ENCODE measurements at places on chromosomes 1 and 21.

DNA sequence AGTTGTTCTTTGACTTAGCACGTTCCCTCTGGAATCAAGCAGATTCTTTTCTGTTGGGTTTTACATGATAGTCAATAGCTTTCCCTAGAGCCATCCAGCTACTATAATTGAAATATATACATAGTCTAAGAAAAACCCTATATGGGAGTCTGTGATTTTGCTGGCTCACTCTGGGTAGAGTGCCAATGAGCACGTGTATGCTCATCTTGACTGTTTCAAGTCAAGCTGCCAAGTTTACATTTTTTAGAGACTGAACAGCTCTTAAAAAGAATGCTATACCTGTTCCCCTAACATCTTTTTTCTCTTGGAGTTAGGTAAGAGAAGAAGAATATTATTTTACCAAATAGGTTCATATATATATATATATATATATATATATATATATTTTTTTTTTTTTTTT lies 182.8 kb upstream of the NRIP1 start:
- DNase-seq: no peak

GRCh38 chr1:234730770-234731568 lies 121.0 kb upstream of the IRF2BP2 start:
- DNase-seq: no peak

DNA sequence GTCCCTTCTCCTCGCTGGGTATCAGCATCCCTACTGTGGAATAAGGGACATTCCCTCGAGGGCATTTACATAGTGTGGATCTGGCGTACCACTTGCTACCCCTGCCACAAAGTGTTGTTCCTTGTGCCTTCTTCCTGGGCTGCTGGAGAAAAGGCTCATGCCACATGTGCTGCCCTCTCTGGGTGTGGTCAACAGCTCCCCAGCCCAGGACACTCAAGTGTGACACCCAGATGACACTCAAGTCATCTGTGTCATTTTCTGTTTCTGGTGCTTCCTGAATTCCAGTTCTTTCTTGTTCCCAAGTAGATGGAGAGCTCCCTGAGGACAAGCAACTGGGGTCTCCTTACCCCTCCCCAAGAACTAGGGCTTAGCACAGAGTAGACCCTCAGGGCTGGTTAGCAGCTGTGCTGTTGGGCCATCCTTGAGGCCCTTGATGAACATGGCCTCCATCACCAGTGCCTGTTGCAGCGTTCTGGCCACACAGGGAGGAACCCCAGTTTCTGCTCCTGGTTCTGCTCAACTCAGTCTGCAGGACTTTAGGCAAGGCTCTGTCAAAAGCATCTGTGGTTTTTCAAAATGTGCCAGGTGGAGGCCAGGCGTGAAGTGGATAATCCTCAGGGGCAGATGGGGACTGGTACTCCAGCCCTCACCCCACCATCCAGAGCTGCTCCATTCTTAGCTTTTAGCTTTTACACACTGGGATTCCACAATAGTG lies 49.0 kb upstream of the CLIC4 start:
- DNase-seq: no peak

DNA sequence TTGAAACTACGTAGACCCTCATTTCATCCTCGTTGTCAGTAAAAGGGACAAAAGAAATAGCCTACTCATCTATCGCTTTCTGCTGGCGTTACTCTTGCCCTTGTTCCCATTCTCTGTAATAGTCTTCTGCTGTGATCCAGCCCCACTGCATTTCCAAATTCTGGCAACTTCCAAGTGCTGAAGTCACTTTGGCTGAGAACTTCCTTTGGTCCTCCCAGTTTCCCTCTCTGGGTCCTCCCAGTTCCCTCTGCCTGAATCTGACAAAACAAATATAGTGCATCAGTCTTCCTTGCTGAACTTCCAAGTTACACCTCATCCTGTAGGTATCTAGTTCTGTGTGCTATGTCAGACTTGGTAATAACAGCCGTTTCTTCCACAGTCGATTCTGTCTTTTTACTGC lies 47.0 kb upstream of the PLA2G4A start:
- no peak for DNase-seq

DNA sequence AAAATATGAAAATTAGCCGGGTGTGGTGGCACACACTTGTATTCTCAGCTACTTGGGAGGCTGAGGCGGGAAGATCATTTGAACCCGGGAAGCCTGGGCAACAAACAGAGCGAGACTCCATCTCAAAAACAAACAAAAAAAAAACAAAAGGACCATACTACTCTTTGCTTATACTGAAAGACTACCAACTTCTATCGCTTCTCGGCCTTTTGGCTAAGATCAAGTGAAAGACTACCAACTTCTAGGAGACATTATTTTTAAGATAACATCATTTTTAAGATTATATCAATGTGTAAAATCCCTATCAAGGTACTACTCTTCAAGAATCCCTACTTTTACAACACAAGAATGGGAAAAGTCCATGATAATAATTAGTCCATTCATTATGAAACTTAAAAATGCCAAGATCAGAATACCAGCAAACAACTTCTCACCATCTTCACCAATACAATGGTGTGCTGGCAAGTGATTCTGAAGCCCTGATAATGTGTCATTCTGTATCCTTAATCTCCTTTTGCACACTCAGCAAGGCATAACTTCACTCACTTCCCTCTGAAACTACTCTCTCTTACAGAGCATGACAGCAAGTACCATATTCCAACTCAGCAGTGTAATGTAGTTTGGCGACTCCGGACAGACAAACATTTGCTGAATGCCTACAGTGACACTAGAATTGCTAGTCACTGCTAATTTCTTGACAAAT lies 1.7 kb downstream of the PTP4A2 start:
- no peak for DNase-seq

GRCh38 chr1:175373786-175374623 lies 181.4 kb upstream of the KIAA0040 start:
- DNase-seq: no peak

GRCh38 chr1:98651116-98651632 lies 10.3 kb upstream of the SNX7 start:
- DNase-seq: no peak

DNA sequence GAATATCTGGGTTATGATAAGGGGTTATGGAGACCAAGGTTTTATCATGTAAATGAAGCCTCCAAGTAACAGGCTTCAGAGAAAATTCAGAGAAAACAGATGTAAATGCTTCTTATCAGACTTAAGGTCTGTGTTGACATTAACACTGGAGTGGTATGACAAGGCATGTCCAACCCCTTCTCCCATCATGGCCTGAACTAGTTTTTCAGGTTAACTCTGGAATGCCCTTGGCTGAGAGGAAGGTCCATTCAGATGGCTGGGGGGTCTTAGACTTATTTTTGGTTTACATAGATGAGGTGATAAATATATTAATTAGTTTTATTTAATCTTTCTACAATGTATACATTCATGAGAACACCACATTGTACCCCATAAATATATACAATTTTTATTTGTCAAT lies 399.6 kb downstream of the TBX15 start:
- no peak for DNase-seq

DNA sequence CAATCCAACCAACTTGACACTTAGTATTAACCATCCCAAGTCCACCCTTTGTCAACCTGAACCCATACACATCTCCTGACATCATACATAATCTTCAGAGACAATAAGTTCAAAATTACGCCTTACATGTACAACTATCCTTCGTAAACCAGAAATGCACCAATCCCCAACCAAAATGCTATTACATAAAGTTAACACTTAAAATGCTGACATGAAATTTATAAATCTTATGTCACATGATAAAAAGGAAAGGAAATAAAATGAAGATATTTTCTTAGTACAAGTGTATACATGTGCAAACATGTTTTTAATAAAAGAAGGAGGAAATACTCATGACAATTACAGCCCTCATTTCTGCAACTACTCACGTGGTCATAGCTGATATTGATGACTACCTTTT lies 95.0 kb downstream of the FCRL5 start:
- no peak for DNase-seq

DNA sequence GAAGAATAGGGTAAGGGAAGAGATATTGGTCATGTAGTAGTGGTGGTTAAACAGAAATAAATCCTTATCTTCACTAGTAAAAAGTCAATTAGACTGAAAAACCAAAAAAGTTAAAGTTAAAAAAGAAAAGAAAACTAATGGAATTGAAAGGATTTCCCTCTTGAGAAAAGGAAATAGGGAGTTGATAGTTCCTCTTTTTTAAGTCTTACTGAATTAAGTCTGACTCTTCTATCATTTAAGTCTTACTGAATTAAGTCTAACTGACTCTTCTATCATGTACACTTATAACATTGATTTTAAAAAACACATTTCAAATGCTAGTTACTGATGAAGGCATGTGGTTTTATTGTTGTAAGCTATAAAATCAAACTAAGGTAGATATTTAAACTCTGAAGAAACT lies 49.5 kb upstream of the TENT5C start:
- DNase-seq: no peak

GRCh38 chr1:98939471-98939870 lies 65.2 kb downstream of the PLPPR5 start:
- no peak for DNase-seq

Data from breast epithelium (tissue), 4 donors.